GM23248 (cell line): ENCODE measurements at places on chromosomes 1 and 21.

- peak; percentile 37 for DNase-seq
Observed at GRCh38 chr1:203506858-203507626, 13.1 kb downstream of the OPTC start.

GRCh38 chr1:70383483-70383882 lies 27.6 kb upstream of the CTH start:
- DNase-seq: no peak

GRCh38 chr1:44038876-44039657 lies 7.8 kb upstream of the SLC6A9 start:
- peak; percentile 61 for DNase-seq

- no peak for DNase-seq
Observed at GRCh38 chr1:19229828-19230325, 19.8 kb upstream of the UBR4 start.

DNA sequence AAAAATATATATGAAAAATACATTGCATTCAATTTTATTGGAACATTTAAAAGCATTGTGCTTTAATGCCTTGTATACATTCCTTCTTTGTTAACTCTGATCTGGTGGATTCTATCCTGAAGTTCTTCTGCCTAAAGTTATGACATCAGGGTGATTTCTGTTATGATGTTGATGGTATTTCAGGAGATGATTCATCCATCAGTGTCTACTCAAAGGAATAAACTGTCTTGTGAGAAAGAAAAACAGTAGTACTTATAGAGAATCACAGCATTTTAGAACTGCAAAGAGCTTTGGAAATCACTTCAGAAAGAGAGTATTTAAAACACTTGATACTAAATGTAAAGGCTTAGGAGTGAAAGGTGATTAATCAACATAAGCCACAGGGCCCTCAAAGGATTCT lies 155.7 kb downstream of the PTPRC start:
- DNase-seq: peak; percentile 40

DNA sequence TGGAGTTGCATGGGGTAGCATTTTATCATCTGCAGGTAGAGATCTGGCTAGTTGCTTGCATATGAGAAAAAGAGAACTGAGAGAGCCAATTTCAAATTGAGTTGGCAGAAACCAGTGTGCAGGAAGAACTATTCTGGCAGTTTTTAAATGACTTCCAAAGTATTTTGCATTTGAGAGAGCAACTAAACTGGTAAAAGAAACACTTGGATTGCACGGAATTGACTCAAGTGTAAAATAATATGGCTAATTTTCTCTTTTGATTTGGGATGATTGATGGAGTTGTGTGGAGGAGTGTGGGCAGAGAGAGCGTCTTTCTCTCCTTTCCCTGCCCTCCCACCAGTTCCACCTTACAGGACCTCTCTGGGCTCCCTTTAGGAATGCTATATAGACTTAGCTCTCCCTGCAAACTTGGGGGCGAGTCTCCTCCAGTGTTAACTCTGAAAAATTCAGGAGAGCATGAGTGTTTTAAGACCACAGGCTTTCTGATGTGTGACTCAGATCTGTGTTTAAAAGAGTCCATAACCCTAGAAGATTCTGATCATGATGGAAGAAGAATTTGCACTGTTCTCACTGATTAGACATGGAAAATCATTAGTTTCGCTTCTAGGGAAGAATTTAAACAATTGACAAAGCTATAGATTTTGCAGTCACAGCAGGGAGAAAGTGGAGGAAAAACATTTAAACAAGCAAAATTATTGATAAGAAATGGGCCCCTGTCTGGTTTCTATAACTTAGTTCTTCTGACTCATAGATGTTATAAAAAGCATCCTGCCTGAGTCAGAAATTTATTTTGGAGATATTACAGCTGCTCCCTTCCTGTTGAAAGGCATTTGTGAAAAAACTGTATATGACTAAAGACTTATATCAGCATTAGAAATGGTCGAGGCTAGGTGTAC lies 24.9 kb upstream of the CTBS start:
- peak; percentile 87 for DNase-seq
